Left lung (tissue), 14 donors: ENCODE measurements at places on chromosomes 7 and 10. TPM values are rescaled to one million over a fixed set of nuclear protein-coding genes. Genes with fewer than 3 reads are reported as not detected.
A peak's percentile ranks its signal among the peaks of the same experiment; 100 is the strongest.

VSTM4 gene
- total RNA-seq: 13.2 TPM

ZNF680 gene
- 14.0 TPM for total RNA-seq

CDC14C gene
- not detected for total RNA-seq

LAMTOR4 gene
- 103 TPM for total RNA-seq

HMX2 gene
- not detected for total RNA-seq

- peak overlapping the region; percentile 64 for H3K4me3 ChIP-seq
- peak; percentile 75 for DNase-seq
- no peaks in the 10 kb centered on the region for H3K36me3 ChIP-seq
- no peaks in the 10 kb centered on the region for H3K27me3 ChIP-seq
- H3K27ac ChIP-seq: no peak overlapping the region
Measured at GRCh38 chr10:132398566-132398991, 1.6 kb downstream of the PWWP2B start.

DNA sequence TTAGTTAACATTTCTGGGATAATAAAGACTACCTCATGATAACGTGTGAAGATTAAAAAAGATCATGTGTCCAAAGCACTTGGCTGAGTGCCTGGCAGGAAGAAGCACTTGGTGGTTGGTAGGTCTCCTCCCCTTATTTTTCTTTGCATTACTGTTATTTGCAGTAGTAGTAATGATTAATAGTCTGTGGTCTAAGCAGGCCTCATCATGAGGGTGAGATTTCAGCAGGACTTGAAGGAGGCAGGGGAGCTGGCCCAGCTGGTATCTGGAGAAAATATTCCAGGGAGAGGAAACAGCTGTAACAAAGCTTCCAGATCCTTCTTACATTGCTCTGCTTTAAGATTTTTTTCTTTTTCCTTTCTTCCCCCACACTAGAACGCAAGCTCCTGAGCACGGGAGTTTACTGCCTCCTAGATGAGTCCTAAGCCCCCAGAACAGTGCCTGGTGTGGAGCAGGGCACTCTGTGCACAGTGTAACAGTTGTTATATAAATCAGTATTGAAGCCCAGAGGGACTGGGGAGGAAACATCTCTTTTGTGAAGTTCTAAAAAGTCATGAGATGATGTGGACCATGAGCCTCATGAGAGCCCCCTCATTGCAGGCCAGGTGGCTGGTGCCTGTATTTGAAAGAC lies 31.1 kb upstream of the RHEB start:
- no peaks in the 10 kb centered on the region for H3K36me3 ChIP-seq
- DNase-seq: no peak
- H3K4me1 ChIP-seq: no peaks in the 10 kb centered on the region
- H3K27ac ChIP-seq: no peak overlapping the region
- H3K27me3 ChIP-seq: no peaks in the 10 kb centered on the region

DNA sequence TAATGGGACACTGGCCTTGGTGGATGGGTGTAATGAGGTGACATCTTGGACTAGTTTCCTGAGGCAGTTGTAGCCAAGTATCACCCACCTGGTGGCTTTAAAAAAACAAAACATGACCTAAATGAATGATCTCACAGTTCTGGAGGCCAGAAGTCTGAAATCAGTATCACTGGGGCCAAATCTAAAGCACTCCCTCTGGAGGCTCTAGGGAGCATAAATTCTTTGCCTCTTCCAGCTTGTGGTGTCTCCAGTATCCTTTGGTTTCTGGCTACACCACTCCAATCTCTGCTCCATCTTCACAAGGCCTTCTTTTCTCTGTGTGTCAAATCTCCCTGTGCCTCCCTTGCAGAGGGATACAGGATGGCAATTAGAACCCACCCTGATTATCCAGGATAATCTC lies 342.9 kb downstream of the CALN1 start:
- no peak overlapping the region for H3K27ac ChIP-seq
- no peaks in the 10 kb centered on the region for H3K4me1 ChIP-seq
- H3K27me3 ChIP-seq: no peaks in the 10 kb centered on the region
- H3K36me3 ChIP-seq: no peaks in the 10 kb centered on the region

- no peaks in the 10 kb centered on the region for H3K4me1 ChIP-seq
- no peaks in the 10 kb centered on the region for H3K27me3 ChIP-seq
- H3K4me3 ChIP-seq: no peak overlapping the region
- no peak for DNase-seq
Measured at GRCh38 chr7:158123753-158124152, 463.9 kb downstream of the PTPRN2 start.

GRCh38 chr10:72250666-72251065 lies 23.1 kb upstream of the DDIT4 start:
- H3K36me3 ChIP-seq: no peaks in the 10 kb centered on the region
- no peak overlapping the region for H3K4me3 ChIP-seq
- peak overlapping the region; percentile 28 for H3K27ac ChIP-seq
- peaks cover 45% of the 10 kb centered on the region for H3K4me1 ChIP-seq
- H3K27me3 ChIP-seq: no peaks in the 10 kb centered on the region

- no peak for DNase-seq
- no peaks in the 10 kb centered on the region for H3K36me3 ChIP-seq
- no peak overlapping the region for H3K4me3 ChIP-seq
- peaks cover 3% of the 10 kb centered on the region for H3K4me1 ChIP-seq
Measured at GRCh38 chr10:14742815-14743214, 31.9 kb downstream of the FAM107B start.

DNA sequence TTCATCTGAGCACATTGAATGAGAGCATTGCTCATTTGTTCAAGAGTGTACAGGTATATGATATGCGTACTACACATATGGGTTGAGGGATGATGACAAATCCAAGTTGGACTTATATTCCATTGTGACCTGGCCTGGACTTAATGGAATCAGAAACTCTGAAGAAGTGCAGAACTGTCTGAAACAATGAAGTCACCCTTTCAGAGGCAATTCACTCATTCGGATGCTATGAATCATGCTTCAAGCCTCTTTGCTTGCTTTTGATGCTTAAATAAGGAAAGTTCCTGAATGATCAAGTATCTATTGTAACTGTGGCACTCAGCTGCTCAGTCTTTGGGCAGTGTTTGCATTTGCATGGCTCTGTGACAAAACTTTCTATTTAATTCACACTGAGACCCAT lies 93.4 kb downstream of the ZNF365 start:
- no peak for DNase-seq
- no peaks in the 10 kb centered on the region for H3K36me3 ChIP-seq
- H3K4me3 ChIP-seq: no peak overlapping the region
- H3K27me3 ChIP-seq: no peaks in the 10 kb centered on the region
- H3K27ac ChIP-seq: no peak overlapping the region
- H3K4me1 ChIP-seq: no peaks in the 10 kb centered on the region

DNA sequence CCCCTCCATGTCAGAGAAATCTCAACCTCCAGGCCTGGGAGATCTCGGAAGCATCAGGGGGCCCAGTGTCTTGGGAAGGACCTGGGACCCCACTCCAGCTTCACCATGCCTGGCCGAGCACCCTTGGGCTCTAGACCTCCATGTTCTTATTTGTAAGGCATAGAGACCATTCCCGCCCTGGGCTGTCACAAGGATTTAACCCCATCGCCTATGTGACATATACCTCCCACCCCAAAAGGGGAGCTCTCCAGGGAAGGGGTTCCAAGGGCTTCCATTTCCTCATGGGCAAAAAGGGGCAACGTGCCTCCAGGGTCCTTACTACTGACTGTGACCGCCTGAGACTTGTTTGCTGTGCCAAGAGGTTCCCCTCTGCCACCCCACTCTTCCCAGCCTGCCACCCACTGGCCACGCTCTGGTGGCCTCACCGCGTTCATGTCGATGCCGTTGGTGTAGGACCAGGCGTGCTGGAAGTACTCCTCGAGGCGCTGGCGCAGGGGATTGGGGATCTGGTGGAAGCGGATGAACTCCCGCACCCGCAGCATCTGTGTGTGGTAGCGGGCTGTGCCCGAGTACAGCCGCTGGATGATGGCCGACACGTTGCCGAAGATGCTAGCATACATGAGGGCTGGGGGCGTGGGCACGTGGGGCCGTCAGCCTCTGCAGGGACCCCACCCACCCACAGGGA lies 27.5 kb downstream of the KCNH2 start:
- DNase-seq: peak; percentile 66
- no peak overlapping the region for H3K27ac ChIP-seq
- peaks cover 12% of the 10 kb centered on the region for H3K27me3 ChIP-seq
- no peaks in the 10 kb centered on the region for H3K36me3 ChIP-seq
- H3K4me3 ChIP-seq: no peak overlapping the region

GRCh38 chr7:80642871-80643270 lies 4.4 kb downstream of the CD36 start:
- no peak overlapping the region for H3K4me3 ChIP-seq
- DNase-seq: no peak
- H3K4me1 ChIP-seq: peaks cover 4% of the 10 kb centered on the region
- no peaks in the 10 kb centered on the region for H3K36me3 ChIP-seq
- H3K27me3 ChIP-seq: no peaks in the 10 kb centered on the region

DNA sequence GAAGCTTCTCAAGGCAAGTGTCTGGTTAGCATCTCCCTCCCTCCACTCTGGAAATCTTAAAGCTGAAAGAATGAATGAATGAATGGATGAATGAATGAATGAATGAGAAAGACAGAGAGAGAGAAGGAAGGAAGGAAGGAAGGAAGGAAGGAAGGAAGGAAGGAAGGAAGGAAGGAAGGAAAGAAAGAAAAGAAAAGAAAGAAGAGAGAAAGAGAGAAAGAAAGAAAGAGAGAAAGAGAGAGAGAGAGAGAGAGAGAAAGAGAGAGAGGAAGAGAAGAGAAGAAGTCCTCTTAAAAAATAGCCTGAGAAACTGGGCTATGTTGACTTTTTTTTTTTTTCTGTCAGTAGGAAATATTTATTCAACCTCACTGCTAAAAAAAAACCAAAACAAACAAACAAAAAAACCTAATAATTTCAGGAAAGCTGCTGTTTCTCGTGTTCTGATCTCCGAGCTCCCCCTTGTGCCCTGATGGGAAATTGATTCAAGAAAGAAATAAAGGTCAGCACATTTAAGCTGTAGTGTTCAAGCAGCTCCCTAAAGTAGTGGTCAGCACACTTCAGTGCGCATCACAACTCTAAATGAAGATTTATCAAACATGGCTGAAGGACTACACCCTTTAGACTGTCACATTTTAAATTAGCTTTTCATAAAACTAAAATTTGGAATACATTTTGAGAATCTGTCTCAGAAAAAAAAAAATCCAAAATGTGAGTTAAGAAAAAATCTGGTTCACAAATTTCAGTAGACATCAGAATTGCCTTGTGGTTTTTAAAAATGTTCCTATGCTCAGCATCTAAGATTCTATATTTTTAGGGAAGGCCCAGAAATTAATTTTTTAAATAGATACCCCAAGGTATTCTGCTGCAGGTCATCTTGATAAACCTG lies 154.3 kb downstream of the ELAPOR2 start:
- H3K27ac ChIP-seq: no peak overlapping the region
- no peak overlapping the region for H3K4me3 ChIP-seq
- peak; percentile 40 for DNase-seq
- no peaks in the 10 kb centered on the region for H3K36me3 ChIP-seq
- no peaks in the 10 kb centered on the region for H3K4me1 ChIP-seq

DNA sequence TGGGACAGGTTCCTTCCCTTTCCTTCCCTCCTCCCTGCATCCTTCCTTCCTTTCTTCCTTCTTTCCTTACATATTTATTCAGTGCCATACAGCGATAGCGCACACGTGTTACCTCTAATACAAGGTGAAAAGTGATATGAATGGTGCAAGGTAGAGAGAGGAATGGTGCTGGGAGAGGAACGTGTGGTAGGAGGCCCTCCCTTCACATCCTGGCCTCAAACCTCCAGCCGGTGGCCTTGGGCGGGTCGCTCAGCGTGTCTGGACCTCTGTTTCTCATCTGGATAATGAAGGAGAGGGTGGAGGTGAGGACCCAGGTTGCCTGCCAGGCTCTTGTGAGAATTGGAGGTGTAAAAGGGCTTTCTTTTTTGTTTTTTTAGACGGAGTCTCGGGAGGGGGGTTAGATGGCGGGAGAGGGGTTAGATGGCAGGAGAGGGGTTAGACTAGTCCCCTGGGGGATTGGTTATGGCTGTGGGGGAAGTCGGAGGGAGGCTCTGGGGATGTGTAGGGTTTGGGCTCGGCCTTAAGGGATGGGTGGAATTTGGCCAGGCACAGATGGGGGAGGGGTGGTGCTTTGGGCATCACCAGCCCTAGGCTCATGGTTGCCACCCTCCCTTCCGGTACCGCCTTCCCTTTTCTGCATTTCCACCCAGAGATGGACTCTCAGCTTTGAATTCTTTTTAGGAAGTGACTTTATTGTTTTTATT lies 14.9 kb downstream of the CHST3 start:
- H3K27ac ChIP-seq: no peak overlapping the region
- no peaks in the 10 kb centered on the region for H3K27me3 ChIP-seq
- H3K4me3 ChIP-seq: no peak overlapping the region
- DNase-seq: no peak

DNA sequence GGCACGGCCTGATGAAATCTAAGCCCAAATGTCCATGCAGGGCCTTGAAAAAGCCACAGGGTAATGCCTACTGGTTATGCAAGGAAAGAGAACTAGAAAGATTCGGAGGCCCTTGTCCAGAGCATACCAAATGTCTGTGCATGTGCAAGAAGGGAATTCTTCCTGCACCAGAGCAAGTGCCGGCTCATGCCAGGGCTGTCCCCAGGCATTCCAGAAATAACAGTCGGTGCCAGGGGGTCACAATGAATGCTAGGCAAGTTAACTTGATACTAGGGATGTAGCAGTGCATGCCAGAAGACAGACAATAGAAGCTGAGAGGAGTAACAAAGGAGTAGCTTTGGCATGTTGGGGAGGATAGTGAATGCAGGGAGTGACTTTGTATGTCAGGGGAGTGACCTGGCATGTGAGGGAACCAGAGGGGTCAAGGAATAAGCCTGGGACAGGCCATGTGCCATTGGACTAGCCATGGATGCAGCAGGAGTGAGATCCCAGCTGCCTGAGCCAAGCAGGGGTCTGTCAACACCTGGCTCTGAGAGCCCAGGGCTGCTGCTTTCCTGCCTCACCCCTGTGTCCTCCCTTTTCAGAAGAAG lies 119.5 kb upstream of the UNC5B start:
- no peaks in the 10 kb centered on the region for H3K4me1 ChIP-seq
- H3K27me3 ChIP-seq: no peaks in the 10 kb centered on the region
- no peak overlapping the region for H3K4me3 ChIP-seq
- H3K36me3 ChIP-seq: no peaks in the 10 kb centered on the region

GRCh38 chr7:92412745-92413144 lies 34.5 kb upstream of the GATAD1 start:
- no peaks in the 10 kb centered on the region for H3K36me3 ChIP-seq
- H3K27ac ChIP-seq: no peak overlapping the region
- H3K27me3 ChIP-seq: no peaks in the 10 kb centered on the region
- H3K4me1 ChIP-seq: no peaks in the 10 kb centered on the region
